Activated CD8-positive, alpha-beta memory T cell treated with anti-CD3 and anti-CD28 coated beads for 1 hour (primary cell): ENCODE measurements at places on chromosomes 2 and 18.

GRCh38 chr2:45123521-45124191 is 114.4 kb upstream of the SIX2 start:
- no peak for DNase-seq

- DNase-seq, result no peak
Measured at GRCh38 chr2:121294881-121295840, 10.2 kb upstream of the TFCP2L1 start.

DNA sequence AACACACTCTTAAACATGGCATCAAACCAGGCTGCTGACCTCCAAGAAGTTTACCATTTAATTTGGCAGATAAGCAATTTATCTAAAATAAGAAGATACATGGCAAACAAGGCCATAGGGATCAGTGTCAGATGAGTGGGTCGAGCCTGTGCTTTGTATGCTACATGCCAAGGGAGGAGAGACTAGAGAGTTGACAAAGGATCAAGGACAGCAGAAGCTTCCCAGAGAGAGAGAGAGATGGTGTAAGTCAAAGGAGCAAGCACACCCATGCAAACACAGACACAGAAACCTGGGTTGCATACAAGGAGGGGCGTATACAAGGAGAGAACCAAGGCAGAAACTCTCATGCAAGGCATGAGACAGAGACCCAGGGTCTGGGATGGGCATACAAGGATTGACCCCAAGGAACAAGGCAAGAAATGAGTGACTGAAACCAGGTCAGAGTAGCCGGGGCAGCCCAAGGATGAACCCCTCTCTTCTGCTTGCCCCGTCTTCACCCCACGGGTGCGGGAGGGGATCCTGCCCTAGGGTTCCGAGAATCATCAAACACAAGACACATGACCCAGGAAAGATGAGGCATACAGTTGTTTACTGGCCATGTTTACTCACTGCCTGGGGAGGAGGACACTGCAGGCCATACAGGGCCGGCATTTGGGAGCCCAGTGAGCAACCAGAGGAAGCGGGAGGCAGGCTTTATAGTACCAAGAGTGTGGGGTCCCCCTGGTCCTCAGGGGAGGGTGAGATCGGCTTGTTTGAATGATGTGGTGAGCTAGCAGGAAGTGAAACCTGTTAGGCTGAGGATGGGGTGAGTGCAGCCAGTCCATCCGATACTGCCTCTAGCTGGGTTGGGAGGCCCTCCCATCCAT is 529.2 kb upstream of the ID2 start:
- DNase-seq, result no peak

DNA sequence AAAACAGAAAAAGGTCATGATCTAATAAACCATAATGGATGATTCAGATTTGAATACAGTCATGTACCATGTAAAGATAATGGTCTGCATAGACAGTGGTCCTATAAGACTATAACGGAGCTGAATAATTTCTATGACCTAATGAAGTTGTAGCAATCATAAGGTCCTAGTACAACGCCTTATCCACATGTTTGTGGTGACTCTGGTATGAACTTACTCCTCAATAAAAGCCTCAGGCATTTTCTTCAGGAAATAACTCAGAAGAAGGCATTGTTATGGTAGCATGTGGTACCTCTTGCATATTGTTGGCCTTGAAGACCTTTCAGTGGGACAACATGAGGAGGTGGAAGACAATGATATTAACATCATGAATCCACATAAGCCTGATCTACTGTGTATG is 883.3 kb downstream of the CNTNAP5 start:
- no peak for DNase-seq

DNA sequence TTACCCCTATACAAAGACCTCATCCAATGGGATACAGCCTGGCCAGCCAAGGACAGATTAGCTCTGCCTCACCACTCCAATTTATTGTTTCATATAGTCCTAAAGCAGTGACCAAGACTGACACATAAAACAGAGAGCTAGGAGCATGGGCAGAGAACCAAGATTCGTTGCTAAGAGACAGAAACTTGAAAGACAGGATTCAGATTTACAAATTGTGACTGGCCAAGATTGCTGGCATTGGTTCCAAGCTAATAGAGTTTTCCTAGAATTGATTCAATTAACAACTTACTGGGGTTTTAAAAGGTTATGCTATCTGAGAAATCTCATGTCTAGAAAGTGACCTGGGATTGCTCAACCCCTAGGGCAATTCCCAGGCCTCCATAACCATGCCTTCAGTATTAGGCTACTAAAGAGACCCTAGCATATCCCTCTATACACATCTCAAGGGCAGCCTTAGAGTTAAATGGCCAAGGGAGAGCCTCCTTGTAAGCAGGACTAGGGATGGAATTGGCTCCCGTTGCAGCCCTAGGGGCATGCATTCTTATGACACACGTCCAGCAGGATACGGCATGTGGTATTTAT is 75.6 kb downstream of the ICOS start:
- DNase-seq, result no peak

- no peak for DNase-seq
Measured at GRCh38 chr2:237309416-237309815, 104.5 kb downstream of the COL6A3 start.

- DNase-seq, result no peak
Measured at GRCh38 chr2:216777637-216778273, 82.1 kb downstream of the TNP1 start.

DNA sequence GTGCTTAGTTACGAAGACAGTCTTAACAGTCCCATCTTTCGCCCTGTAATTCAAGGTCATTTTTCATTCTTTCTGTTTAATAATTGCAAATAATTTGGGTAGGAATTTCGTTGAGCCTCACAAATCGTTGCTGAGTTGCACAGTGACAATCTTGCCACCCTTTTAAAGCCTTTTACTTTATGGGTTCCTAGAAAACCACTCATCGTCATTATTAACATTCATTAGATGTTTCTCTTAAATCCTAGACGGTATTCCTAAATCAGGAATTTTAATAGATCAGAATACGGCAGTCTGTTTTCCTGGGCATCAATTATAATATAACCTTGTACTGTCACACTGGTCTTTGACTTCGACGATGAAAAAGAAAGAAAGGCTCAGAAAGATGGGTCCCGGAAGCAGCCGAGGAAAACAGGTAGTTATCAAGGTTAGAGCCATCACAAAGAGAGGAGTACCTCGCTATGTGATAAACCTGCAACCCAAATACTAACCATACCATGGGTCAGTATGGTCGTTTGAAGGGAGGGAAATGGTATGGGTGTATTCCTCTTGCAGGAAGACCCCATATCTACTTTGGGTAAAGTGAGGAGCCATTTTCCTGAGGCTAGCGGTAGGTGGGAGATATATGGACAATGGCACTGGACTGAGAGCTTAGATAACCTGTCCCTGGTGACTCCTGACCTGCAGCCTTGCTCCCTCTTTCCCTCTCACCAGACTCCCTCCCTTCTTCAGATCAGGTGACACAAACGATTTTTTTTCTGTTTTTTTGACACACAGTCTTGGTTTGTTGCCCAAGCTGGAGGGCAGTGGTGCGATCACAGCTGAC is 981 bp upstream of the SF3B1 start:
- DNase-seq, result no peak

DNA sequence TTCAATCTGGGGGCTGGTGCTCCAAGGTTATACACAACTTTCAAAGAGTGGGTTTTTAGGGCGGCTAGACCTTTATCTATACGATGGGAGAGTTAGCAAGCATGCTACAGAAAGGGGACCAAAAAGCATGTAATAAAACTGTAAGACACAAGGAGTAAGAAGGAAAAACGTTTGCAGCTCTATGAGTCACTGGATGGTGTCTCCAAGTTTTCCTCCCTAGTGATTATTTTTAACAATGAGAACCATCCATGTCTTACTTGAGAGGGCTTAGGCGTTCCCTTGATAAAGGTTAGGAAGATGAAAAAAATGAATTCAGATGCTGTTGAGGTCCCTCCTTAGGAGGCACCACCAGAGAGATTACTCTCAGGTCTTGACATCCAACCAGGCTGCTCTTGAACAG is 75.9 kb downstream of the HRH4 start:
- DNase-seq, result no peak

GRCh38 chr2:33729353-33729752 is 130.3 kb upstream of the FAM98A start:
- DNase-seq, result no peak

- DNase-seq, result no peak
Measured at GRCh38 chr2:167551416-167551815, 663.1 kb downstream of the XIRP2 start.

DNA sequence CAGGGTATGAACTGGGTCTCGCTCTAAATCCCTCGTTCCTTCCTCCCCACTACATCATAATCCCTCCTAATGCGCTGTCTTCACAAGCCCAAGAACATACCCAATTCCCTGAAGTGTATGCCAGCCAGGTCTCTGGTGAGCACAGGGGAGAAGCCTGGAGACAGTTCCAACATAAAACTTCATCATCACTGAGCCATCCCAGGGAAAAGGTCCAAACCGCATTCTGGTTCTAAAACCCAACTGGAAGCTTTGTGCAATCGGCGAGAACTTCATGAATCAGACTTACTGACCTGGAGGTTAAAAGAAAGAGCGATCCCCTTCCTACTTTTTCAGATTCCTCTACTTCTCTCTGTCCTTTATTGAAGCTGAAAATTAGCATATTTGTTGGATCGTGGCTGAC is 132.7 kb downstream of the ALPK2 start:
- DNase-seq, result no peak

GRCh38 chr18:36516726-36517125 is 219.2 kb downstream of the FHOD3 start:
- DNase-seq, result no peak

- DNase-seq, result no peak
Measured at GRCh38 chr18:26575865-26576217, 27.5 kb upstream of the KCTD1 start.

- no peak for DNase-seq
Measured at GRCh38 chr2:113157118-113157896, 16.5 kb upstream of the PSD4 start.

- DNase-seq, result no peak
Measured at GRCh38 chr2:109229094-109229675, 100.2 kb downstream of the SH3RF3 start.

DNA sequence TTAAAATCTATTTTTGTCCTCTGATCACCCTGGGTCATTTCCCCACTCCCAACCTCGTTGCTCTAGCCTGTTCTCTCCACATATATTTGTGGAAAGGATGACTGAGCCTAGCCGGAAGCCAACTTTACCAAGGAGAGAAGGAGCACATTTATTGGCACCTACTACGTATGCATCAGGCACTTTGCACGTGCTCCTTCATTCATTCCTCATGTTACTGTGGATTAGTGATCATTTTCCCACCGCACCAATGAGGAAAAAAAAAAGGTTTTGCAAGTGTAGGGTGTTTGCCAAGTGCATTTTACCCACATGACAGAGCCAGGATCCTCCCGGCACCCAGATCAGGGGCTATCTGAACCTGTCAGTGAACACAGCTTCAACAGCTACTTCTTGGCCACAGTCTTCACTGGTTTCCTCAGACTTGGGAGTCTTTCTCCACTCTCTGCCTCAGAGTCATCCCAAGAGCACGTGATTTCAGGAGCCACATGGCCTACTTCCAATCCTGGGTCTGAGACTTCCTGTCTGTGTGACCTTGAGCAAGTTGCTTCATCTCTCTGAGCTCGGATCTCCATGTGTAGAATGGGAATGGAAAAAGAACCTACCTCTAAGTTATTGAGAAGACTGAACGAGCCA is 1.9 kb upstream of the C1QL2 start:
- DNase-seq, result no peak

GRCh38 chr2:147449323-147449991 is 395.4 kb upstream of the ACVR2A start:
- DNase-seq, result no peak

GRCh38 chr2:75676464-75676863 is 29.9 kb downstream of the MRPL19 start:
- DNase-seq, result no peak

DNA sequence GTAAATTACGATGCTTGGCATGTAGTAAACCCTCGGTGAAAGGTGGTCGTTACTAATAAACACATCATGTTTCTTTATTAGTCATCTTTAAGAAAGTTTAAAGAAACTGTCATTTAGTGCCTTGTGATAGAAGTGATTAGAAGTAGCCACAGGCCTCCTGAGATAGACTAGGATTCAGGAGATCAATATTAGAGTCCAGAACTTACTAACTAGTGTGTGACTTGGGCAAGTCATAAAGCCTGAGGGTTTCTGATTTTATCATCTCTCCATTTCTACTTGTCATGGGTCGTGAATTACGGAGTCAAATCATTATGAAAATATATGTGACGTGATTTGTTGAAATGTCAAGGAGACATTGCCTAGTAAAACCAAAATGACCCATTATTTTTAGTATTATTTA is 6.7 kb downstream of the RPE start:
- DNase-seq, result no peak

DNA sequence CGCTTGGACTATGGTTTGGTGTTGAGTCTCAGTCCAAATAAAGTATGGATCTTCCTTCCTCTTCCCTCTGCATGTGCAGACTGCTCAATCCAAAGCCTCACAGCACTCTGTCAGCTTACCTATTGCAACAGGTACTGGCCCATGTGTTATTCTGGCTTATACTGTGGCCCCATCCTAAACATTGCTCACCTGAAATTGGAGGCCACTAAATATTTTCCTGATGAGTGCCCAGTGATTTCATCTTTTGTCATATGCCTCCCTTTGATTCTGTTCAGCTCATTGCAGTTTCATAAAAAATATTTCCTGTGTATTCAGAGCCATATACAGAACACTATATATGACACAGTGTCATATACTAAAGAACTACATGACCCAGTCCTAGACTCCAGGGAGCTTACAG is 86.3 kb upstream of the FAM136A start:
- DNase-seq, result no peak

DNA sequence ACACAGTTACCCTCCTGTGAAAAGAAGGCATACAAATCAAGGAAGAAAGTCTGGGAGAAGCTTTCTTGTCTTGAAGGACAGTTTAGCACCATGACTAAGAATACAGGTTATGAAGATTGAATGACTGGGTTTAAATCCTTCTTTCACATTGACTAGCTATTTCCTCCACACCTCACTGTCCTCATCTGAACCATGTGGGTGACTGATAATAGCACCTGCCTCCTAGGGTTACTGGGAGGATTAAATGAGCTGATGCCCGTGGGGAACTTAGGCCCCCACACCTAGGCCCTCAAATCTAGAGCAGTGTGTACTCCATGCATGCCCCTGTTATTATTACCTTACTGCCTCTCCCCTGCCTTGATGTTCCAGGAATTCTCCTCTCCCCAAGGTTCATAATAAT is 202.9 kb downstream of the FBXO15 start:
- DNase-seq, result no peak

DNA sequence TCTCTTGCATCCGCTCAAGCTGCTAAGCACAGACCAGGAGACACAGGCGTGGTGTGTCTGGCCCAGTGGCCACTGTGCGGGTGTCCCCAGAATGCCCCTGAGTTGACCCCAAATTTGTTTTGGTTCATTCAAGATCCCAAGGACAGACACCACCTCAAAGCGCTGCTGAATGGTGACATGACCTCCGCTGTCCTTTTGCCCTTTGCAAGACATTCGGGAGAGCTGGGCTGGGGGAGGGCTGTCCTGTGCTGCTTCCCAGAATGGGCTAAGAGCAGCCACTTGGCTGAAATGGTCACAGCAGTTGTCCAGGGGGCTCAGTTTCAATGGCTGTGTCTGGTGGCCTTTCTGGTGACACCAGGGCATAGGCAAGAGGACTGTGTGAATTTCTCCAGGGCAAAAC is 84.1 kb downstream of the SMIM21 start:
- no peak for DNase-seq

GRCh38 chr18:35117372-35117771 is 76.2 kb downstream of the MAPRE2 start:
- DNase-seq, result no peak
